ENCODE measurements at places on chromosomes 11 and 22.
A peak's percentile ranks its signal among the peaks of the same experiment; 100 is the strongest.

- no peak for DNase-seq
Measured at GRCh38 chr11:44734843-44735381, 8.2 kb downstream of the TSPAN18 start.

GRCh38 chr11:127340438-127340837 is 339.9 kb upstream of the KIRREL3 start:
- no peak for DNase-seq

- DNase-seq = no peak
Measured at GRCh38 chr11:33211580-33211979, 45.6 kb upstream of the HIPK3 start.

DNA sequence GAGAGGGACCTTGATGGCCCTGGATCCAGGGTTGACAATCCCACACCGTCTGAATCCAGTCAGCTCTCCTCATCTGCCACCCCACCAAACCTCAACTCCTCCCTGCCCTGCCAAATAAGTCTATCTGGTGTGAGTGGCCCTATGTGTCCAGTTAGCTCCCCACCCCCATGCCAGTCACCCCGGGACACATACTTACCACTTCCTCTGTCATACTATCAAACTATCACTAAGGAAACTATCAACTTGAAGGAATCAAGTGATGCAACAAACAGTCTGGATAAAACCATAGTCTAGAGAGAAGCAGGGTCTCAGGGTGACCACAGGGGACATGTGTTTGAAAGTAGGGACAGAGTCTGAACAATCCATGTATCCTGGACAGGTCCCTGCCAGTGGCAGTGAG is 13.2 kb upstream of the CSF2RB start:
- no peak for DNase-seq

DNA sequence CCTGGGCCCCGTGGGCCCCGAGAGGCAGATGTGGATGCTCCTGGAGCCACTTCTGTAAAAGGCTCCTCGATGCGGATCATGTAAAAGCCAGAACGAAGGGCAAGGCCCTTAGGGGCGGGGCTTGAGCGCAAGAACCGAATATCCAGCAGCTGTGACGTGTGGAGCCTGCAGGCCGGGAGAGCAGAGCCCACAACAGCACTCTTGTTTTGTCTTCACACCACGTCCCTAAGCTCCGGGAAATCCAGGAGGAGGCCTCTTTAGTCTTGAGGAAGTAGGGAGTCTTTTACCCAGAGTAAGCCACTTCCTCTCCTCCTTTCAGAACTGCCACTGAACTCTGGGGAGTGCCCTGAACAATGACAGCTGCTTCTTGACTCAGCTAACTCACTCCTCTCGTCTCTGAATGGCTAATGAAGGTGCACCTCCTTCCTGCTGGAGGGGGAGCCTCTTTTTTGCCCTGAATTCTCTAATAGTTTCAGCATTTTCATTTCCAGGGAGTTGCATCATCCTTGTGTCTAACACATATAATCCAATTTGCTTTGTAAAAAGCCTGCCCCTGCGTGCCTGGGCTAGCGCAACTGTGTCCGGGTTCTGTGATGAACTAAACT is 12.5 kb downstream of the L3MBTL2 start:
- DNase-seq = peak; percentile 77

DNA sequence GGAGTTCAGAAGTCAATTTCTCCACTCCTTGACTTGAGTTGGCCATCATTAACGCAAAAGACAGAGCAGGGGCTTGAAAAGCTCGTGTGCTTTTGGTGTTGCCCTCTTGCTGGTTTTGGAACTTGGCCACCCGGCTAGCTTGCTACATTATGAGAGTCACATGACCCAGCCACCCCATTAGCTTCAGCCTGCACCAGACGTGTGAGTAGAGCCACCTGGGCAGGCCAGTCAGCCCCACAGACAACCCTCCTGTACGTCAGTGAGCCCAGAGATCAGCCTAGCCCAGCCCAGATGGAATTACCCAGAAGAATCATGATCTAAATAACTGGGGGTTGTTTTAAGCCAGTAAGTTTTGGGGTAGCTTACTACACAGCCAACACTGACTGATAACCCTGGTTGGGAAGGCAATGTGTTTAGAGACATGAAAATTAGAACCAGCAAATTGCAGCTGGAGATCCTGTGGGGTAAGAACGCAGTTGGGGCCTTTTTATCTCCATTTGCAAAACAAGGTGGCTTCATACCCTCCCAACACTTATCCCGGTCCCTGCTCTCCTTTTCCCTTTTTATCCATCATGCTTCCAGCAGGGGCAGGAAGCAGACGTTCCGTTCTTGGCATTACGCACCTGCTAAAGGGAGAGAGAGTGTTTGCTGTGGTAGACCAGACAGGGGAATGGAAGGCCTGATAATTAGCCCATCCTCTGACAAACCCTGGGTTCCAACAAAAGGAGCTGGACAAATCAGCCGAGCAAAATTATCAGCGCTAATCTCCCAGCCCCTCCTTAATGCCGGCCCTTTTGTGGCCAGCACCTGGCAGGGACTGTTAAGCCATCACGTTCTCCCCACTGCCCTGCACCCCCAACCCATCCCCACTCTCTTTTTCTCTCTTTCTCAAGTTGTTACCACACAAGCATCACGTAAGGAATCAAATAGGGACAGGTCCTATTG is 548.7 kb upstream of the CADM1 start:
- DNase-seq = peak; percentile 69

DNA sequence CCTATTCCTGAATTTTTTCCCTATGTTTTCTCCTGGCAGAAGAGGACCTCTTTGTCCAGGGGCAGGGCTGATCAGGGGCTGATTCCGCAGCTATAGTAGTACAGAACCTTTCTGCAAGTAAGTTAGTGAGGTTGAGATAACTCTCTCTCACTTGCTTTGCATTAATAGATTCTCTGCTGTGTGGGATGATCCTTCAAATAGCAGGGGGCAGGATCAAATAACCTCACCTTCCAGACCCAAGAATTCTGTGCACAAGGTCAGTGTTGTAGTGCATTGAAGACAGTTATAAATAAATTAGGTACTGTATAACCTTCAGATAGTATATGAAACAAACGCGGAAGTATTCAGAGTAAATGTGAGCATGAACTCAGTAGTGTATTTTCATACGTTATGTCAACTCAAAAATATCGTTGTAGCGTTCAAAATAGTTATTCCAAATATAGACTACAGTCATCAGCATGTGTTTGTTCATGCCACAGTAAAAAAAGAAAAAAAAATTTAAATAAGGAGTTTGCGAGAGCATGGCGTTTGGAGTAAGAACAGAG is 278 bp downstream of the MMP26 start:
- DNase-seq = no peak

DNA sequence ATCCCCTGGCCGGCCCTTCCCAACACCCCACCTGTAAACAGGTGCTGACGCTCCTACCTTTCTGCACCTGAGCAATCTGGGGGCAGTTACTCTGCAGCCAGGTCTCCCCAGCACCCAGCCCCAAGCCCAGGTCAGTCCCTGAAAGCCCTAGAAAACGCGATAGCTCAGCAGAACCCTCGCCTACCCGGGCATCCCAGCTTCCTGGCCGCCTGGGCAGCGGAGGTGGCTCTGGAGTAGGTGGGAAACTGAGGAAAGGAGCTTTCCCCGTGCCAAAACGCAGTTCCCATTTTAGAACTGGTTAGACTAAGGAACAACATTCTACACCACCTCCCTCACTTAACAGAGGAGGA is 445 bp downstream of the SYTL2 start:
- DNase-seq = no peak

GRCh38 chr11:122874991-122875390 is 7.6 kb upstream of the JHY start:
- no peak for DNase-seq

GRCh38 chr11:130520271-130520671 is 71.8 kb downstream of the ADAMTS15 start:
- no peak for DNase-seq

DNA sequence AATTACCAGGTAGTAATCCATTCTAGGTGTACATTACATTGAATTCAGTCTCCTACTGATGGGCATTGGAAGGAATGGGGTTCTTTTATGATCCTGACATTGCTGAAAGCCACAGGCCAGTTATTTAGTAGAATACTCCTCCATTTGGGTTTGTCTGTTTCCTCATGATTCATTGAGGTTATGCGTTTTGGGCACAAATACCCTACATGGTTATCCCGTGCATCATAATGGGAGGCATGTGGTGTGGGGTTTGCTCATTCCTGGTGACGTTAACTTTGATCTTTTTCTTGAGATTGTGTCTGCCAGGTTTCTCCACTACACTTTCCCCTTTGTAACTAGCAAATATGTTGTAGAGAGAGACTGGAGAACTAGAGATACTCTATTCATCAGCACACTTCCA is 5.5 kb downstream of the FOLR3 start:
- DNase-seq = no peak

GRCh38 chr11:22479971-22480720 is 142.0 kb downstream of the SLC17A6 start:
- no peak for DNase-seq

DNA sequence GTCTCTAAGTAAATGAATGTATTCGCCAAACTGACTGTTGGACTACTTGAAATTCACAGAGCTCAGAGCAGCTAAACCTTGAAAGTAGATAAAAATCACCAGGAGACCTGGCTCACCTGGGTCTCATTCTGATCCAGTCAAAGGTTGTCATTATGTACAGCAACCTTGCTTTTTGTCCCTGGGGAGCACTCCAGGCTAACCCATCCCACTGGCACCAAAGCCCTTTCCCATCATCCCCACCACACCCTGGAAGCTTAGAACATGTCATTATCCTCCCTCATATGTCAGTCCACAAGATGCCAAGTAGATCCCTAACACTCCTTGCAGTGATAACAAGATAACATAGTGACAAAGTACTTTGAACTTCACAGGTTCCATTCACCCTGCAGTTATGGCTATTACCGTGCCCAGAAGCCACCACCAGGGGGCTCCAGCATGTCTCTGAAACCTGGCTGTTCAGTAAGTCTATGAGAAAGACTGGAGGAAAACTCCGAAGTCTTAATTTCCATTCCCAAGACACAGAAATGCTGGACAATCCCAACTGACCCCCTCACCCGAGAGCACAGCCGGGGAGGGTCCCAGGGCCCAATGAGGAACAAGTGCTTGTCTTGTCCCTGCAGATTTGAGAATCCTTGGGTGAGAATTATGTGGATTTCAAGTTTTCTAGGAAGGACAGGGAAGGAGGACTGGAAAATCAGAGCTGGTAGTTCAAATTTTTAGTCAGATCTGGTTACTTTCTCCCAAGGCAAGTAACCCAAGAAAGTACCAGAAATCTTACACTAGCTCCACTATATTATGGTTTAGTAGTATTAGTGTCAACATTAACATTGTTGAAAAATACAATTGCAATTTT is 43.0 kb upstream of the USP47 start:
- no peak for DNase-seq

- no peak for DNase-seq
Measured at GRCh38 chr11:8779107-8779506, 96.5 kb downstream of the RPL27A start.

DNA sequence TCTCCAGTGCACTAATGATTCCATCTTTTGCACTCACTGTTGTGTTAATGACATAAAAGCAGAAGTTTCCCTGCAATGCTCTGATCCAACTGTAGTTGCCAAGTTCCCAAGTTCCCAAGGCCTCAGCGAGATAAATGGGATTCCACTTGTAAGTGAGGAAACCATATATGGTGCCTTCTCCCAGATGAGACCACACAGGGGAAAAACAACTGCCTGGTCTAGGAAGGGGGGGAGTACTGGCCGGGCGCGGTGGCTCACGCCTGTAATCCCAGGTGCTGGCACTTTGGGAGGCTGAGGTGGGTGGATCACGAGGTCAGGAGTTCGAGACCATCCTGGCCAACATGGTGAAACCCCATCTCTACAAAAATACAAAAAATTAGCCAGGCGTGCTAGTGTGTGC is 23.3 kb upstream of the RELA start:
- no peak for DNase-seq

DNA sequence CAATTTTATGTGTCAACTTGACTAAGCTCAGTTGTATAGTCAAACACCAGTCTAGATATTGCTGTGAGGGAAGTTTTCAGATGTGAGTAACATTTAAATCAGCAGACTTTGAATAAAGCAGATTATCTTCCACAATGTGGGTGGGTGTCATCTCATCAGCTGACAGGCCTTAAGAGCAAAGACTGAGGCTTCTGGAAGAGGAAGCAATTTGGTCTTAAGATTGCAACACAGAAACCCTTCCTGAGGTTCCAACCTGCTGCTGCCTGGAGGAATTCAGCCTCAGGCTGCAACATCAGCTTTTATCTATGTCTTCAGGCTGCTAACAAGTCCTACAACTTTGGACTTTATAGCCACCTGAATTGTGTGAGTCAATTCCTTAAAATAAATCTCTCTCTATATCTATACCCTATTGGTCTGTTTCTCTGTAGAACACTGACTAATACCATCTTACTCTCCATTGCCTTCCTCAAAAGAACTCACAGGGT is 277.2 kb upstream of the PLET1 start:
- DNase-seq = no peak

GRCh38 chr11:60887556-60887955 is 18.8 kb downstream of the PRPF19 start:
- peak; percentile 47 for DNase-seq

DNA sequence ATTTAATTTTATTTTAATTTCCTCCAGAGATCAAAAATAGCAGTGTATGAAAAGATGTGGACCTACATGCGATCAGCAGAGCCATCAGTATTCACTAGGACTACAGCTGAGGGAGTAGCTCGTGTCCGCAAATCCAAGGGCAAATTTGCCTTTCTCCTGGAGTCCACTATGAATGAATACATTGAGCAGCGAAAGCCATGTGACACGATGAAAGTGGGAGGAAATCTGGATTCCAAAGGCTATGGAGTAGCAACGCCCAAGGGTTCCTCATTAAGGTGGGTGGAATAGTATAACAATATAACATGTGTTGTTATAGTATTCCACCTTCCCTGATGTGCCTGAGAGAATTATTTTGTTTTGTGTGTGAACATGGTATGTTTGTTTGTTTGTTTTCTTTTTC is 88.3 kb downstream of the MSANTD4 start:
- DNase-seq = no peak

- no peak for DNase-seq
Measured at GRCh38 chr11:69657911-69658625, 17.1 kb downstream of the LTO1 start.

DNA sequence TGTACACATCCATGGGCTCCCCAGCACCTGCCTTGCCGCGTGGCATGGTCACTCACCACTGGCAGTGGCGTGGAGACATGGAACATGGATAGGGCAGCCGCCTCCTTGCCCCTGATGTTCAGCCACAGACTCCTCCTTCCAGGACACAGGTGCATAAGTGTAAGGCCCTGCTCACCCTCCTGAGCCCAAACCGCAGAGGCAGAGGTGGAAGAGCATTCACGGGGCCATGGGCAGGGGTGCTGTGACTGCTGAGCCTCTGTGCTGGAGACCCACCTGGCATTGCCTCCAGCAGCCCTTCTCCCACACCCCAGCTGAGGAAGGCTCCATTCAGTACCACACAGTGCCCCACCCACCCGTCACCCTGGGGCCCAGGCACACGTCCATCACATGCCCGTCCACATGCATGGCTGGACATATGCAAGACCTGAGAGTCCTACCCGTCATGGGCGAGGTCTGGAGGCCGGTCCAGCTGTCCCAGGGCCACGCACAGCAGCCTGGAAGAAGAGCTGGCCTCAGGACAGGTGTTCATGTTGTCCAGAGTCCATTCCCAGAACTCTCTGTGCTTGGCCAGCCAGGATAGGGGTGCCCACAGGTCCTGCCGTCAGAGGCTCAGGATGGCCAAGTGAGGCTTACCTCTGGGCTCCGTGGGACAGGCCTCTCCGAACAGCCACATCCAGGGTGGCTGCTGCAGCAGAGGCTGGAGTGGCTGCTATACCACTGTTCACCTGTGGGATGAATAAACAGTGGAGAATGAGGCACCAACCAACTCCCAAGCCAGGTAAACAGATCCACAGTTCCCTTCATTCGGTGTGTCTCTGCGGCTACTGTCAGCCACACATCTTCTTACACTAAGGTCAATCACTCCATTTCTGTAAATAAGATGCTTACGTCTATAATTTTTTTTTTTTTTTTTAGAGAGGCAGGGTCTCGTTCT is 1.7 kb upstream of the TUBGCP6 start:
- no peak for DNase-seq
